Memory B cell (primary cell): ENCODE measurements at places on chromosomes 7 and 10.
A peak's percentile ranks its signal among the peaks of the same experiment; 100 is the strongest.

DNA sequence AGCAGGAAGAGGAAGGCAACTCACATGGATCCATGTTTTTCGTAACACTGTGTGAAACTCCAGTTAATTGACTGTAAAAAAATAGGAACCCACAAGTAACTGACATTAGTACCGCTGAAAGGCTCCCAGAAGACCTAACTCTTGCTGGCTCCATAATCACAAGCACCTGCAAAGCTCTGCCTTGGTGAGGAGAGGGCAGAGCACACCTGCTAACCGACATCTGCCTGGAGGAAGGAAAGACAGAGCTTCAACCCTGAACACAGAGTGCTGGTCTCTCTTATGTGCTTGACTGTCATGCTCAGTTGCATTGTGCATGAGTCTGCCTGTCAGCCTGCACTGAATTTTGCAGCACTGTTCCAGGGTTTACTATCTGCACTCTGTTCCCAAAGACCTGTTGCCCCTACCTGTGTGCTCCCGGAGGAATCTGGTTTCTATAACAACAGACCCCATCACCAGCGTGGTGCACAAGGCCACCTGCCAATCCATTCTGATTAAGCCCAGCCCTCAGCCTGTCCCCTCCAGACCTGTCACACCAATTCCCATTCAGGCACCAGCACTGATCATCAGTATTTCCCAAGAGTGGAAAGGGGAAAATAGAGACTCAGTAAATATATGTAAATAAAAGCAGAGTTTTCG lies 63.1 kb upstream of the ANKRD1 start:
- DNase-seq: no peak

DNA sequence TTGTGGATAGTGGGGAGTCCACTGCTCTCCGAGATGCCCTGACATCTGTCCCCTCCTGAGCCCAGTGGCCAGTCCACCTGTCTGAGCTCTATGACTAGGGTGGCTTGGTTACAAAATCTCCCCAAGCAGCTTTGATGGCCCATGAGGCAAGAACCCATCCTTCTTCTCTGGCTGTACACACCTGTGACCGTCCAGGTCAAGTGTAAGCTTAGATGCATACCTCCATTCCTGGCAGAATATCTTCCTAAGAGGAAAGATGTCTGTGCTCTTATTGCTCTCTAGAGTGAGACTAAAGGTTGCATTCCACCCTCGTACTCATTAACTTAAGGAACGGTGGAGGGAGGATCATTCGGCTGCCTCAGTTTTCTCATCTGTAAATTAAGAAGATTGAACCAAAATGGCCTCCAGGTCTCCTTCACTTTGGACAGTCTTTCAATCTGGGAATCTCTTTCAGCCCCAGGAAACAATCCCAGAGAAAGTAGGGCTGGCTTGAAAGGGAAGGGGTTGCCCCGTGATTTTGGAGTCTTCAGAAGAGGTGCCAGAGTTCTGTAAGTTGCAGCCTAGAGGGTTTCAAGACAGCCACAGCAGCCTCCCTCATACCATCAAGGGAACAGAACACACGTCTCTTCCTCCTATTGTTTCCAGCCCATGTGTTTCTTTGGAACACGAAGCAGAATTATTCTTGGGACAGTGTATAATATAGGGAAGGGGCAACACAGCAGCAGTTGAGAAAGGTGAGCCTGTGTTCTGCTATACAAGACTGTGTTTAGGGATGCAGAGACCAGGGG lies 5.5 kb downstream of the HOXA4 start:
- no peak for DNase-seq

GRCh38 chr7:30635798-30636197 lies 41.1 kb downstream of the GARS1 start:
- no peak for DNase-seq

- DNase-seq: no peak
These were observed 27.3 kb downstream of the DENND11 start for GRCh38 chr7:141674702-141675101.

DNA sequence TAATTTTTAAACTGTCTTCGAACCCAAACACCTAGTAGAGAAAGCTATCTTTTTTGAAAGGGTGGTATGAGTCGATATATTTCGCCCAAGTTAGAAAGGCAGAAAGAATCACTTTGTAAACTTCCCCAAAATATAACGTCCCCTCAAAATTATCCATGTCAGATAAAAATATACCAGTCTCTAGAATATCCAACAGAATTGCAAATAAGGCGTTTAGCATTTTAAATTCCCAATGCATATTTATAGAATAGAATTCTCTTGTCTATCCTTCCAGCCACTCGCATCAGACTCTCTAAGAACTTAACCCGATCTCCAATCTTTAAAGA lies 2.1 kb downstream of the CTBP2 start:
- DNase-seq: no peak

DNA sequence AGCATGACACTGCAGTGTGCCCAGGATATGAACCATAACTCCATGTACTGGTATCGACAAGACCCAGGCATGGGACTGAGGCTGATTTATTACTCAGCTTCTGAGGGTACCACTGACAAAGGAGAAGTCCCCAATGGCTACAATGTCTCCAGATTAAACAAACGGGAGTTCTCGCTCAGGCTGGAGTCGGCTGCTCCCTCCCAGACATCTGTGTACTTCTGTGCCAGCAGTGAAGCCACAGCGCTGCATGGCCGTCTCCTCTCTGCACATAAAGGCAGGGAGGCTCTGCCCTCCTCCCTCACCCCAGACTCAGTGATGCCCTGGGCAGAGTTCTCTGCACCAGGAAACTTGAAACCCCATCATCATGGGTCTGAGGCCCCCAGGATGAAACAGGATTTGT lies 70.7 kb upstream of the PRSS58 start:
- no peak for DNase-seq

GRCh38 chr7:37765421-37765829 lies 81.9 kb downstream of the GPR141 start:
- DNase-seq: no peak

DNA sequence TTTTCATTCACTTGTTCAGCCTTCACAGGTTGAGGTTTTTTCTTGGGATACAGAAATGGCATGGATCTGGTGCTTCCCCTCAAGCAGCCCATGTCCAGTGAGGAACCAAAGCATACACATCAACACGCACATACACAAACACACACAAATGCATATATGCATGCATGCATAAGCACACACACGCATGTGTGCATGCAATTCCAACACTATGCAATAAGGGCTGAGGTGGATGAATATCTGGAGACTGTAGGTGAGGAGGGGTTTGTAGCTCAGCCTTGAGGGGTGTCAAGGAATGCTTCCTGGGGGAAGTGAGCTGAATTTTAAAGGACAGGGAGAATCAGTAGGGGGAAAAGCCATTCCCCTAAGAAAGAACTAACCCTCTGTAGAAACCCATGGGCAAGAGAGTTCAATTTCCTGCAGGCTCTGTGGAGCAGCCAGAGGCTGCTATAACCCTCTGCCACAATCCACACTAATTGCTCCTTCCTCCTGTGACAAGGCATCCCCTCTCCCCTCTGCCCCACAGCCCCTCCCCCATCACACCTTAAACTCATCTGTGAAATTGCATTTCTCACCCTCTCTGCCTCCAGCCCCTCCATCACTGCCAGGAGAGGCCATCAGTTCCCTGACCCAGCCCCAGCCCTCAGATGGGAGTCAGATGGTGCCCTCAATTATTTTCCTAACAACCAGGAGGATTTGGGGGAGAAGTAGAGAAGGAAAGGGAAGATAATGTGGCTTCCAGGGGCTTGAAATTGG lies 316.4 kb downstream of the RPS24 start:
- DNase-seq: no peak

- DNase-seq: no peak
These were observed 2.5 kb downstream of the LFNG start for GRCh38 chr7:2521952-2522591.

DNA sequence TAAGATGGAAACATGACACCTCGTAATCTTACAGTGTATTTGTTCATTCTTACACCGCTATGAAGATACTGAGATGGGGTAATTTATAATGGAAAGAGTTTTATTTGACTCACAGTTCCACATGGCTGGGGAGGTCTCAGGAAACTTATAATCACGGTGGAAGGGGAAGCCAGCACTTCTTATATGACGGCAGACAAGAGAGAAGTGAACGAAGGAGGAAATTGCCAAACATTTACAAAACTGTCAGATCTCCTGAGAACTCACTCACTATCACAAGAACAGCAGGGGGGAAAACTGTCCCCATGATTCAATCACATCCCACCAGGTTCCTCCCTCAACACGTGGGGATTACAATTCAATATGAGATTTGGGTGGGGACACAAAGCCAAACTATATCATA lies 282.3 kb downstream of the HGF start:
- DNase-seq: no peak

DNA sequence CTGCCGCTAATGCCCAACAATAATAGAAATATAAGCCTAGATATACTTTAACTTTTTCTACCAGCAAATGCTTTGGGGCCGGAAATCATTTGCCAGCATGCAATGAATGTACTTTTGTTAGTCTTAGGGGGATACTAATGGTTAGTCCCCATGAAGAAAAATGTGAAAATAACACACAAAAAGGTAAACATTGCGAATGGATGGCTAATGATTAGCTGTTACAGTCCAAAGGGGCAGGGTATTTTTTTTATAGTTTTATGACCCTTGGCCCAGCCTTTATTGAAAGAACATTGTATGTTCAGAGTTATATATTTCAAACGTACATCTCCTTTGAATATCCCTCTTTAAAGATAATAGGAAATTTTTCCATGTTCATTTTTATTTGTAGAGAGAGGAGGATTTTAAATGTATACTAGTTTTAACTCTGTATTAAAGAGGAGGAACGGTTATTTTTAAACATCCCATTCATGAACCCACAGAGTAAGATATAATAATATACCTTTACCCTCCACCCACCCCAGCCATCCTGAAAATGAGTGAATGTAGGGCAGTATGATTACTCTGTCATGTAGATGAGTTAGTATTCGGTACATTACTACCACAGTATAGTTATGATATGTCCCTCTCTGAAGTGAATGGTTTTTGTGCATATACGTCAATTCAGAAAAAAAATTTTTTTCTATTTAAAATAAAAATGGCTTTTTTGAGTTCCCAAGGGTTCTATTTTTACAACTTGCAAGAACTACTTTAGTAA lies 63.6 kb downstream of the ARID5B start:
- no peak for DNase-seq

DNA sequence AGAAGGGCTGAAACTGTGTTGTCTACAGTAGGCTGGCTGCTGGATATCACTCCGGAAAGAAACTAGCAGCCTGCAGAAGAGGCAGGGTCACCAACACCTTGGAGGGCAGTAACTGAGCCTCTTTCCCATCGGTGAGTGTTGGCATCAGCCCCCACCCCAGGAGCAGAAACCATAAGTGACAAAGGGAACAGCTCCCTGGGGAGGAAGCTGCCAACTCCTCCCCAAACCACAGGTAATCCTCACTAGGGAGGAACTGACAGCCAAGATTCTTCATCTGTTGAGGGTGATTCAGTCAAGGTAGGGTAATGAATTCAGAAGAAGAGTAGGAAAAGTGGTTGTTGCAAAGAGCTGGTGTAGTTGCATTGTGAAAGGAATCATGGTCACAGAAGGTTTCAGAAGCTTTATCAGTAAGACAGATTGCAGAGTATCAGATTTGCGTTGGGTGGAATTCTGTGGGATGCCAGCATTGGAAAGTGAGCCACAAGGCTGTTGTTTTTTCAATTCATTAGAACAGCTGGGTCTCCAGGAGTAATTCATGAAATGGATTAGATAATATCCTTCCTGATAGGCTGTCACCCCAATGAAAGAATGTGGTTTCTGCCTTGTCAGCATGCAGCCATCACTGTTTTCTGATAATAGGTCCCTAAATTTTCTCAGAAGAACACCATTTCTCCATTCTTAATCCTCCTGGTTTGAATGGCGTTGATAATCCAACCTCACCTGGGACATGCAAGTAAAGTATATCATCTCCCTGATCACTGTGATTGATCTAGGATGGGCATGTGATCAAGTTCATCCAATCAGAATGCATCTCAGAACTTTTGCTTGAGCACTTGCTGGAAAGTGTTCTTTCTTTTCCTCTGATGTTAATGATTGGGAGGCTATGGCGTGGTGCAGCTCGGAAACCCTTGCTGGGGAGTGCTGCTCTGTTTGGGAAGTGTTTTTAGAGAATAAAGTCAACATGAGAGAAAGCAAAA lies 75.0 kb upstream of the CTBP2 start:
- no peak for DNase-seq

DNA sequence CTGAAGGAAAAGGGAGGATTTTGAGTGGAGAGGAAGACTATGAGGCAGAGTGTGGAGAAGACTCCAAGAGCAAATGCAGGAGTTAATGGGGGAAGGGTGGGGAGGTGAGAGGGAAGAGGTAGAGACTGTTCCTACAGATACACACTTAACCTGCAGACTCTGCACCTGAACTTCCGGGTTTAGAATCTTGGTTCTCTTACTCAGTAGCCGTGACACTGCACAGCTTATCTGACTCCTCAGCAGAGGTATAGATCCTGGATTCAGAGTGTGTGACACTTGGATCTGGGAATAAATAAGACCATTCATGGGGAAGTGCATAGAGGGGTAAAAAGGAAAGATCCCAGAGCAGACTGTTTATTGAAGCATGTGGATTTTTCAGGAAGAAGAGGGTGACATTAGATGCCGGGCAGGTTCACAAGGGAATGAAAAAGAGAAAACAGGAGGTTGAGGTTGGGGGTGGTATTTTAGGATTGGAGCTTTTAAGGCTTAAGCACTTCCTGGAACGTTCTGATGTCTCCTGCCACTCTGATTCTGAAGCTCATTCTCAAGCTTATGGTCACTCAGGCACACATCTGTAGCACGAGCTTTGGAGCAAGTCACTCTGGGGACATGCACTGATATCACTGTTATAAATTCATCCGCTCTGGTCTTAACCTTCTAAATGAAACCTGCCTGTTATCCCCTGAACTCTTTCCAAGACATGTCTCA lies 5.7 kb upstream of the ZC3HAV1L start:
- no peak for DNase-seq

- DNase-seq: no peak
These were observed 404.3 kb upstream of the LRRTM3 start for GRCh38 chr10:66521506-66521905.

GRCh38 chr10:30437031-30437841 lies 3.3 kb downstream of the MAP3K8 start:
- DNase-seq: no peak

DNA sequence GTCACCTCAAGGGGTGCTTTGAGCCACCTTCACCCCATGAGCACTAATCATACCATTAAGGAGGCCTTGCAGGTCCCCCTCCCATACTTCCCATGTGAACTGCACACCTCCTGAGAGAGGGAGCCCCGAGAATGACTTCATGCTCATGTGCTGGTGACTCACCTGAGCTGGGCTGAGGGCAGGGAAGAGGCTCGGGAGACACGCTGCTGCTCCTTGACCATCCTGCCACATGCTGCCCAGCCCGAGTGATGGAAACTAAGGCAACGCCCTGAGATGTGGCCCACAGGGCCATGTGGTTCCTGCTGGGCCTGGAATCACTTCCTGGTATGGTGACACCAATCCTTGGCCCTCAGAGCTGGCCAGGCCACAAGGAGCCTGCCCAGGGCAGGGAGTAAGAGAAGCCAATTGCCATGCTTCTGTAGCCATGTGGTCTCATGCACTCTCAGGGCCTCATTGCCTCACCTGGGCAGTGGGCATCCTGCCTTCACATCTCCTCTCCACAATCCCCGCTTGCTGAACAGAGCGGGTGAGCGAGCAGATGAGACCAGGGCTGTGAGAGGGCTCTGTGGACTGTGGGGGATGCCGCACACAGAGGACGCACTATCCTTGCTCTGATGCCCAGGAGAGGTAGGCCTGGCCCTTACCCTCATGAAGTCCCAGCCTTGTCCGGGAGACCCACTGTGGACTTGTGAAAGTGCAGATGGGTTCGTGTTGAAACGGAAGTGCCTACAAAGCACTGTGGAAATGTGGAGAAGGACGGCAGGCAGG lies 18.3 kb upstream of the PPIF start:
- DNase-seq: no peak

- DNase-seq: peak; percentile 55
These were observed 42.1 kb downstream of the CYP26A1 start for GRCh38 chr10:93115661-93116383.

GRCh38 chr7:130332259-130333053 lies 12.2 kb upstream of the CPA5 start:
- DNase-seq: no peak
